ENCODE measurements at places on chromosomes 12 and 14. TPM values are rescaled to one million over a fixed set of nuclear protein-coding genes. Genes with fewer than 3 reads are reported as not detected.

ERH gene
- total RNA-seq, result 252 TPM

OR4K17 gene
- not detected for total RNA-seq

DHRS2 gene
- not detected for total RNA-seq

CPNE6 gene
- 0.09 TPM for total RNA-seq

PTCSC3 gene
- not detected for total RNA-seq

RAPGEF3 gene
- total RNA-seq, result 5.0 TPM

LBHD2 gene
- total RNA-seq, result not detected

CFAP73 gene
- 1.1 TPM for total RNA-seq

- DNase-seq, result no peak
- no peak overlapping the region for H3K4me3 ChIP-seq
- no peak overlapping the region for H3K27ac ChIP-seq
- H3K27me3 ChIP-seq, result peaks cover 3% of the 10 kb centered on the region
- no peaks in the 10 kb centered on the region for H3K36me3 ChIP-seq
These were observed 378.5 kb downstream of the ADGRD1 start for GRCh38 chr12:131332224-131332623.

DNA sequence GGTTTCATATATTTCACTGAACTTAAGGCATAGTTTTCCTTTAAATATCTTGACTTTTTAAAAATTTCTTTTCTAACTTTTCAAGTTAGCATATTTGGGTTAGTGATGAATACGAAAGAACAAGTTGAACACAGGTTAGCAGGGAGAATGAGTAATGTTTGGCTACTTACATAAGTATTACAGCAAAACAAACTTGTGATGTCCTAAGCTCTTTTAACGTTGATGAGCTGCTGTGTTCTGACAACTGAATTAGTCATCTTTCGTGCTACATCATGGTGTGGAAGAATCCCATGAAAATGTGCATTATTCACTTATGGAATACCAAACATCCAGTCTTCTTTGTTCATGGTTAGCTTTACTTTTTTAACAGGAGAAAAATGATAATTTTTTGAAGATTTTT lies 36.3 kb upstream of the PDZRN4 start:
- no peak overlapping the region for H3K27ac ChIP-seq
- no peaks in the 10 kb centered on the region for H3K4me1 ChIP-seq
- H3K27me3 ChIP-seq, result no peaks in the 10 kb centered on the region
- H3K4me3 ChIP-seq, result no peak overlapping the region
- no peak for DNase-seq

- H3K36me3 ChIP-seq, result no peaks in the 10 kb centered on the region
- H3K27me3 ChIP-seq, result peaks cover 4% of the 10 kb centered on the region
- H3K4me1 ChIP-seq, result no peaks in the 10 kb centered on the region
- no peak overlapping the region for H3K4me3 ChIP-seq
- no peak for DNase-seq
- H3K27ac ChIP-seq, result no peak overlapping the region
These were observed 130.1 kb upstream of the LHX5 start for GRCh38 chr12:113601656-113602263.

- peaks cover 30% of the 10 kb centered on the region for H3K4me1 ChIP-seq
- DNase-seq, result no peak
- H3K27ac ChIP-seq, result no peak overlapping the region
- no peaks in the 10 kb centered on the region for H3K36me3 ChIP-seq
- peaks cover 3% of the 10 kb centered on the region for H3K27me3 ChIP-seq
- H3K4me3 ChIP-seq, result no peak overlapping the region
These were observed 48.6 kb downstream of the IRAK3 start for GRCh38 chr12:66237505-66238175.

DNA sequence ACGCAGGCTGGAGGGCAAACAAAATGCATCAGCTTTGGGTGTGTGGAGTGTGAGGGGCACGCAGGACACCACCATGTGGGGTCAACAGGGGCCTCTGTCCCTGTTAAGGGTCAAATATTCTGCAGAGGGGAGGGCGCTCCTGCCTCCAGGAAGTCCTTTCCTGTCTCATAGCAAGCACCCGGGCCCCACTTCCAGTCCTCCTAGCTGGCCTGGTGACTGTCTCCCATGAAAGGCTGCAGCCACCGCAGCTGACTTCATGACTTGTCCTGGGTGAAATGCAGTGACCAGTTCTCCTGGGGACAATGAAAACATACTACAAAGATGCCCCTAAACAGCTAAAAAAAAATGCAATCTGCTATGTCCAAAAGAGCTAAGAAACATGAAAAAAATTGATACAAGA lies 53.6 kb downstream of the LGMN start:
- H3K36me3 ChIP-seq, result peaks cover 11% of the 10 kb centered on the region
- no peaks in the 10 kb centered on the region for H3K27me3 ChIP-seq
- no peak for DNase-seq
- H3K4me3 ChIP-seq, result no peak overlapping the region

GRCh38 chr12:70549340-70550179 lies 87.7 kb downstream of the PTPRB start:
- no peak for DNase-seq
- no peaks in the 10 kb centered on the region for H3K4me1 ChIP-seq
- no peaks in the 10 kb centered on the region for H3K36me3 ChIP-seq
- H3K27me3 ChIP-seq, result no peaks in the 10 kb centered on the region

DNA sequence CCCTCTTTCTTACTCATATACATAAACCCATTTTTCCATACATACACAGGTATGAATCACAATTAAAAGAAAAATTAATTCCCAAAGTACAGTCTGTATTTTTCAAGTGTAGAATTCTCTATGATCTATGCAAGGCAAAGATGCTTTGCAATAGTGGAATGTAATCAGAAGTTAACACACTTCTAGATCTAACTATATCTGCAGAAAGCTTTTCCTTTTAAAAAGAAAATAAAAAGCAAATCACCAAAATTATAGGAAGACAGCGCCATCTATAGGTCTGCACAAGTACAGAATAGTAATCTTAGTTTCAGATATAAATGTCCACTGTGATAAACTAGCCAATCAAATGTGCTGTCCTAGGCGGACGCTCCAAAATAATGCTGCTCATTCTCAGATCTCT lies 22.0 kb downstream of the SLC25A21 start:
- no peaks in the 10 kb centered on the region for H3K4me1 ChIP-seq
- no peak overlapping the region for H3K4me3 ChIP-seq
- H3K27ac ChIP-seq, result no peak overlapping the region
- no peak for DNase-seq
- no peaks in the 10 kb centered on the region for H3K27me3 ChIP-seq

GRCh38 chr12:49540229-49541139 lies 1.7 kb downstream of the KCNH3 start:
- no peaks in the 10 kb centered on the region for H3K36me3 ChIP-seq
- no peak overlapping the region for H3K27ac ChIP-seq

- H3K27ac ChIP-seq, result no peak overlapping the region
- H3K4me3 ChIP-seq, result no peak overlapping the region
- no peaks in the 10 kb centered on the region for H3K4me1 ChIP-seq
- H3K27me3 ChIP-seq, result peaks cover 5% of the 10 kb centered on the region
- H3K36me3 ChIP-seq, result no peaks in the 10 kb centered on the region
- DNase-seq, result no peak
These were observed 199.1 kb upstream of the PRMT8 start for GRCh38 chr12:3291939-3292338.

GRCh38 chr12:45214749-45215418 lies 1.0 kb upstream of the ANO6 start:
- H3K4me1 ChIP-seq, result peaks cover 46% of the 10 kb centered on the region
- peak overlapping the region; percentile 90 for H3K27ac ChIP-seq
- H3K36me3 ChIP-seq, result peaks cover 9% of the 10 kb centered on the region
- H3K4me3 ChIP-seq, result peak overlapping the region; percentile 95

GRCh38 chr14:76376409-76376877 lies 506 bp downstream of the ESRRB start:
- no peak for DNase-seq
- H3K27ac ChIP-seq, result no peak overlapping the region
- peaks cover 69% of the 10 kb centered on the region for H3K27me3 ChIP-seq
- H3K4me3 ChIP-seq, result no peak overlapping the region
- H3K4me1 ChIP-seq, result peaks cover 3% of the 10 kb centered on the region

GRCh38 chr14:76717508-76718290 lies 43.6 kb upstream of the VASH1 start:
- H3K4me3 ChIP-seq, result no peak overlapping the region
- peaks cover 9% of the 10 kb centered on the region for H3K27me3 ChIP-seq
- DNase-seq, result no peak
- H3K4me1 ChIP-seq, result peaks cover 30% of the 10 kb centered on the region
- no peak overlapping the region for H3K27ac ChIP-seq

DNA sequence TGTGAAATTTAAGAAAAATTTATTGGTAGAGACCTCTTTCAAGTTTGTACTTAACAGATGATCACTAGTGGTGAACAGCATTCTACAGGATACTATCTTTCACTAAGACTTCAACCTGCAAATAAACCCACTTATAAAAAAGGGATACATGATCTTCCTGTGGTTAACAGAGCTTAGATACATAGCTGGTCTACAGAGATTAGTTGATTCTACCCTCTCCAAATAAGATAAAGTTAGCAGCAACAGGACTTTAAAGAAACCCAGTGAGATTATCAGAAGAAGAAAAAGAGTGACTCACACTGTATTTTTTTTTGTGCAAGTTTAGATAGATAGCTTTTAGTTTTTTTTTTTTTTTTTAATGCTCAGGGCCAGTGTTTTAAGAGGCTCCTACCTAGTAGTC lies 34.5 kb downstream of the USP44 start:
- peaks cover 45% of the 10 kb centered on the region for H3K36me3 ChIP-seq
- no peaks in the 10 kb centered on the region for H3K27me3 ChIP-seq
- H3K4me1 ChIP-seq, result peaks cover 4% of the 10 kb centered on the region

- H3K27ac ChIP-seq, result no peak overlapping the region
- H3K27me3 ChIP-seq, result no peaks in the 10 kb centered on the region
- no peaks in the 10 kb centered on the region for H3K36me3 ChIP-seq
- no peaks in the 10 kb centered on the region for H3K4me1 ChIP-seq
These were observed 273.1 kb upstream of the NOVA1 start for GRCh38 chr14:26870722-26871617.

- no peak overlapping the region for H3K27ac ChIP-seq
- H3K27me3 ChIP-seq, result no peaks in the 10 kb centered on the region
These were observed 80.9 kb downstream of the SYNE2 start for GRCh38 chr14:63933711-63934110.

GRCh38 chr14:31567655-31568054 lies 6.5 kb downstream of the NUBPL start:
- peaks cover 7% of the 10 kb centered on the region for H3K4me1 ChIP-seq
- no peak for DNase-seq
- H3K36me3 ChIP-seq, result peaks cover 39% of the 10 kb centered on the region
- no peak overlapping the region for H3K4me3 ChIP-seq
- H3K27ac ChIP-seq, result no peak overlapping the region

GRCh38 chr12:59843260-59843843 lies 247.5 kb downstream of the SLC16A7 start:
- H3K27me3 ChIP-seq, result no peaks in the 10 kb centered on the region
- H3K27ac ChIP-seq, result no peak overlapping the region
- H3K4me3 ChIP-seq, result no peak overlapping the region
- no peaks in the 10 kb centered on the region for H3K36me3 ChIP-seq

DNA sequence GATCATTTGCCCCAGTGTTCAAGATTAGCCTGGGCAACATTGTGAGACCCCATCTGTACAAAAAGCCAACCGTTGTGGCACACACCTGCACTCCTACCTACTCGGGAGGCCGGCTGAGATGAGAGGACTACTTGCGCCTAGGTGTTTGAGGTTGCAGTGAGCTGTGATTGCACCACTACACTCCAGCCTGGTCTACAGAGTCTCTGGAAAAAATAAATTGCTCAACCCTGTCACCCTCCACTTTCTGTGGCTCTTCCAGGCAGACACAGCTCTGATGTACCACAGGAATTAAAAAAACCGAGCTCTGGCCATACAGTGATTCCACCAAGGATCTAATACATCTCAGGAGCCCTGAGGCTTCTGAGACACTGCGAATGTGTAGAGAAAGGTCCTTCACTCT lies 14.4 kb downstream of the TIMELESS start:
- DNase-seq, result no peak
- H3K4me3 ChIP-seq, result no peak overlapping the region
- H3K36me3 ChIP-seq, result peaks cover 42% of the 10 kb centered on the region
- H3K4me1 ChIP-seq, result no peaks in the 10 kb centered on the region

DNA sequence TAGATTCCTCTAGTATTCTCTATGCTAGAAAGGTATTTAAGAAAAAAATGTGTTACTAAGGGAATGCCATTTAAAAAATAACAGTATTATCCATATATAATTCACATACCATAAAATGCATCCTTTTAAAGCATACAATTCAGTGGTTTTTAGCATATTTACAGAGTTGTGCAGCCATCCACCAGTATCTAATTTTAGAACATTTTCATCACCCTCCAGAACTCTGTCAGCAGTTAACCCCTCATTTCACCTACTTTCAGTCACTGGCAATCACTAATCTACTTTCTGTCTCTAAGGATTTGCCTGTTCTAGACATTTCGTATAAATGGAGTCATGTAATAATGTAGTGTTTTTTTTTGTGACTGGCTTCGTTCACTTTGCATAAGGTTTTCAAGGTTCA lies 33.4 kb downstream of the TBC1D15 start:
- H3K27me3 ChIP-seq, result no peaks in the 10 kb centered on the region
- no peak overlapping the region for H3K27ac ChIP-seq
- no peak for DNase-seq
- peaks cover 52% of the 10 kb centered on the region for H3K36me3 ChIP-seq
- H3K4me1 ChIP-seq, result peaks cover 28% of the 10 kb centered on the region
- no peak overlapping the region for H3K4me3 ChIP-seq

- H3K36me3 ChIP-seq, result no peaks in the 10 kb centered on the region
- DNase-seq, result no peak
- H3K27me3 ChIP-seq, result peaks cover 15% of the 10 kb centered on the region
- H3K27ac ChIP-seq, result no peak overlapping the region
- no peaks in the 10 kb centered on the region for H3K4me1 ChIP-seq
These were observed 451.3 kb downstream of the SNAPC1 start for GRCh38 chr14:62213516-62213915.

DNA sequence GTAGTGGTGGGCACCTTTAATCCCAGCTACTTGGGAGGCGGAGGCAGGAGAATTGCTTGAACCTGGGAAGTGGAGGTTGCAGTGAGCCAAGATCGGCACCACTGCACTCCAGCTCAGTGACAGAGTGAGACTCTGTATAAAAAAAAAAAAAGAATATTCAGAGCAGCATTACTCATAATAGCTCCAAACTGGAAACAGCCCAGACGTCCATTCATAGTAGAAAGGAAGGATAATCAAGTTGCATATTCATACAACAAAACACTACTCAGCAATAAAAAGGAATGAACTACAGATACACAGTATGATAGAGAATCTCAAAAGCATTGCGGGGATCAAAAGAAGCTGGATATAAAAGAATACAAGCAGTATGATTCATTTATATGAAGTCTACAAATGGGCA lies 19.1 kb downstream of the TMEM30B start:
- peaks cover 30% of the 10 kb centered on the region for H3K27me3 ChIP-seq
- no peak overlapping the region for H3K27ac ChIP-seq
- no peaks in the 10 kb centered on the region for H3K4me1 ChIP-seq
- no peaks in the 10 kb centered on the region for H3K36me3 ChIP-seq
- H3K4me3 ChIP-seq, result no peak overlapping the region

- peak; percentile 20 for DNase-seq
- H3K4me3 ChIP-seq, result peak overlapping the region; percentile 83
- peaks cover 24% of the 10 kb centered on the region for H3K27me3 ChIP-seq
- no peaks in the 10 kb centered on the region for H3K36me3 ChIP-seq
- H3K27ac ChIP-seq, result no peak overlapping the region
- peaks cover 7% of the 10 kb centered on the region for H3K4me1 ChIP-seq
These were observed 109.2 kb upstream of the EGLN3 start for GRCh38 chr14:34059925-34060650.

GRCh38 chr12:84502907-84503787 lies 409.5 kb downstream of the SLC6A15 start:
- no peak overlapping the region for H3K4me3 ChIP-seq
- no peaks in the 10 kb centered on the region for H3K27me3 ChIP-seq
- no peaks in the 10 kb centered on the region for H3K36me3 ChIP-seq
- no peak for DNase-seq
- H3K4me1 ChIP-seq, result no peaks in the 10 kb centered on the region
